Hindlimb muscle (tissue), 1 donor: ENCODE measurements at places on chromosomes 11 and 22.

DNA sequence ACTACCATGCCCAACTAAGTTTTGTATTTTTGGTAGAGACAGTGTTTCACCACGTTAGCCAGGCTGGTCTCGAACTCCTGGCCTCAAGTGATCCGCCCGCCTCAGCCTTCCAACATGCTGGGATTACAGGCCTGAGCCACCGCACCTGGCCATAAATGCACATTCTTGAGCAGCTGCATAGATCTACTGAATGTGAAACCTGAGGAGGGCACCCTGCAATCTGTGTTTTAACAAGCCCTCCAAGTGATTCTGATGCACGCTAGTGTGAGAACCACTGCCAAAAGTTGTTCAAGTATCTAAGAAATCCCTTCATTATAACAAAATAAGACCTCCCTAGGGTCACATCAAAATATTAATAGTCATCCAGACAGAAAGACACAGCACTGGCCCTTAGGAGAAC, 89.3 kb downstream of the RDX start:
- DNase-seq, result peak; percentile 4

DNA sequence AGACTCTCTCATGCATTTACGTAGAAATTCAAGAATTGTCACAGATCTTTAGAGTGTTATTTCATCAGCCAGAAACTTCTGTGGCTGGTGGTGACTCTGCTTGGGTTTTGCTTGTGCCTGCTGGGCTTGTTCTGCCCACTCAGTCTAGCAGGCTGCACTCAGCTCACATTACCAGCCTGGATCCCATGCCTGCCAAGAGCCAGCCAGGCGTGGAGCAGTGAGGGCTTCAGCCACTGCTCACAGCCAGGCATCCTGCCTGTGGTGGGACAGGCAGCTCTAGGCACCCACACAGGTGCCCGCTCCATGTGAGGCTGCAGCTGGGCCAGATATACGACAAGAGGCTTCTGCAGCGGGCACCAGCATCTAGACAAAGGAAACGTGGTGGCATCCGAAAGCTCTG, 1213.3 kb upstream of the RAG2 start:
- no peak for DNase-seq

GRCh38 chr22:50058061-50058905, at the start of gene TTLL8:
TTLL8 (minus strand) TSS chr22:50058298.
- DNase-seq, result no peak

- no peak for DNase-seq
Observed at GRCh38 chr22:43955883-43956782, 891 bp downstream of the SAMM50 start.

- DNase-seq, result no peak
Observed at GRCh38 chr11:69409812-69410645, 71.4 kb upstream of the LINC01488 start.
